ENCODE measurements at places on chromosomes 3 and 15. TPM values are rescaled to one million over a fixed set of nuclear protein-coding genes. Genes with fewer than 3 reads are reported as not detected.
A peak's percentile ranks its signal among the peaks of the same experiment; 100 is the strongest.

- DNase-seq = no peak
Measured at GRCh38 chr3:55720614-55721013, 233.5 kb upstream of the WNT5A start.

- no peak for DNase-seq
Measured at GRCh38 chr3:170529346-170529745, 56.5 kb downstream of the SLC7A14 start.

DNA sequence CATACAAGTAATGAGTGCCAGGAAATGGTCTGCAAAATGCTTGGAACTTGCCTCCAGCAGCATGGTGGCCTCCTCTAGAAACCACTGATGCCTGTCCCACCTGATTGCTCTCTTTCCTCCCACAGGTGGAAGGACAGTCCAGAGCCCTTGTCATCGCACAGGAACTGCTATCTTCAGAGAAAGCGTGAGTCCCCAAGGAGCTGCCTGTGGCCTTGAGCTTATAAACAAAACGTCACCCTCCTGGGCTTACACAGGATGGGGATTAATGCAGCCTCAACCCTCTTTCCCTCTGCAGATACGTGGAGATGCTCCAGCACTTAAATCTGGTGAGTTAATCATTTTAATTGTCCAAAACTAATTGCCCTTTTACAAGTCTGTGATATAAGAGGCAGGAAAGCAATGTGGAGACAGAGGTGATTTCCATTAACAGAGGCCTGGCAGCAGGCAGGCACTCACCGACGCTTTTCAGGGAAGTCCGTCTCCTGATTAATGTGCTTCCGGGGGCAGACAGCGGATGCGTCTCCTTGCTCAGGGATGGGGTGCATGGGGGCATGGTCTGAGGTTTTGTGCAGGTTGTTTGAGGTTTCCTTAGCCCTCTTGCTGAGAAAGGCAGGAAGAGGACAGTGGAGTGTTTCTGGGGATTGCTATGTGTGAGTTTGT, 61.8 kb downstream of the FGD5 start:
- DNase-seq = no peak

GRCh38 chr15:70466305-70466704, 297.1 kb downstream of the UACA start:
- DNase-seq = no peak

GRCh38 chr15:85840802-85841152, 46.1 kb upstream of the KLHL25 start:
- DNase-seq = no peak

DNA sequence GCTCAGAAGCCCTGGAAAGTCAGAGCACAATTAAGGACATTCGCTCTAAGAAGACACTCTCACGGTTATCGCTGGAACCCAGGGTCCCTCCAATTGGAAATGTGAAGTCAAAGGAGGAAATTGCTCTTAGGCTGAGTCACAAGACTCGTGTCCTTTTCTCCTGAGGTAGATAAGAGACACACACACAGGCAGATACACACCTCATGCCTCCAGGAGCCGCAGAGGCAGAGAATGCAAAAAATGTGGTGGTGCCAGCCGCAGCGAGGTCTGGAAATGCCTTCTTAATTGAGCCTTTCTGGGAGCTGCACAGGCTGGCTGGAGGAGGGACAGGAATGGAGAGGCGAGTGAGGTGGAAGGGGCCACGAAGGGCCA, 189.3 kb downstream of the OPA1 start:
- no peak for DNase-seq

- no peak for DNase-seq
Measured at GRCh38 chr15:71757741-71758530, 52.4 kb upstream of the NR2E3 start.

DNA sequence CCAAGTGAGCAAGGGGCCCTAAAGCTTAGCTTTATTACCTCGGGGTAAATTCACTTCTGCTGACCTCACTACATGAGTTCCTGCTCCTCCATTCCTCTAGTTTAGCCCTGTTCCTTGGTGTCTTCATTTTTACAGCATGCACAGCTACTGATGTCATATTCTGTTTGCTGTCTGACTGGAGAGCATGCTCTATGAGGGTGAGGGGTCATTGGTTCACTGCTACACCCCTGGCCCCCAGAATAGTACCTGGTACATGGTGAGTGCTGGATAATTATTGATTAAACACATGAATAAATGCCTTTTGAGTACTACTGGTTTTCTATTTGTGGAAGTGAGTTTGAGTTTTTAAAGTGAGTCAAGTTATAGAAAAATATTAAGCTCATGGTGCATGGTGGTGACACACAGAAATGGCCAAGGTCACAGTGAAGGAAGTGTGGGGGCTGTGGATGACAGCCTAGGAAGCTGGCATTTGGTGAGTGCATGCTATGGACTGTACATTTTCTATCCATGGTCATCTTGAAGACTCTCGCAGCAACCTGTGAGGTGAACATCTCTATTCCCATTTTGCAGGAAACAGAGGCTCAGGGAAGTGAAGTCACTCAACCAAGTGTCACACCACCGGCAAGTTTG, 34.0 kb downstream of the RPLP1 start:
- no peak for DNase-seq

- DNase-seq = no peak
Measured at GRCh38 chr15:90365414-90366055, 13.5 kb downstream of the ZNF774 start.

DNA sequence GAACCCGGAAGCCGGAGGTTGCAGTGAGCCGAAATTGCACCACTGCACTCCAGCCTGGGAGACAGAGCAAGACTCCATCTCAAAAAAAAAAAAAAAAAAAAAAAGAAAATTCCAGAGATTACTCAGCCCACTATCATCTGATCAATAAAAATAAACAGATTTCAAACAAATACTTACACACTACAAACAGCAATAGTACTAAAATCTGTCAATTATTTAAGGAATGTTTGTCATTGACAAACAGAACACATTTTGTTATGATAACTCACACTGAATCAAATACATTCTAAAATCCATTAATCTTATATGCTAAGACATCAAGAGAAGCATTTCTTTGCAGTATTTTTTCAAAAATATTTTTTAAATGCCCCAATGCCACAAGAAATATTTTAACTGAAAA, 7.6 kb downstream of the MYO9A start:
- DNase-seq = no peak

DNA sequence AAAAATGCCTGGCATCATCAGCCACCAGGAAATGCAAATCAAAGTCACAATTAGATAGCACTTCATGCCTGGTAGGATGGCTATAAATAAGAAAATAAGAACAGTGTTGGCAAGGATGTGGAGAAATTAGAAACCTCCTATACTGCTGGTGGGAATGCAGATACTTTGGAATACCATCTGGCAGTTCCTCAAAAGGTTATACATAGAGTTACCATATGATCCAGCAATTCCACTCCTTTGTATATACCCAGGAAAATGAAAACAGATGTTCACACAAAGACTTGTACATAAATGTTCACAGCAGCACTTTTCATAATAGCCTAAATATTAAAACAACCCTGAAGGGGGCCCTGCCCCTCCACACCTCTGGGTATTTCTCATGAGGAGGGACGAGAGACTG, 13.7 kb downstream of the ACSBG1 start:
- no peak for DNase-seq

DNA sequence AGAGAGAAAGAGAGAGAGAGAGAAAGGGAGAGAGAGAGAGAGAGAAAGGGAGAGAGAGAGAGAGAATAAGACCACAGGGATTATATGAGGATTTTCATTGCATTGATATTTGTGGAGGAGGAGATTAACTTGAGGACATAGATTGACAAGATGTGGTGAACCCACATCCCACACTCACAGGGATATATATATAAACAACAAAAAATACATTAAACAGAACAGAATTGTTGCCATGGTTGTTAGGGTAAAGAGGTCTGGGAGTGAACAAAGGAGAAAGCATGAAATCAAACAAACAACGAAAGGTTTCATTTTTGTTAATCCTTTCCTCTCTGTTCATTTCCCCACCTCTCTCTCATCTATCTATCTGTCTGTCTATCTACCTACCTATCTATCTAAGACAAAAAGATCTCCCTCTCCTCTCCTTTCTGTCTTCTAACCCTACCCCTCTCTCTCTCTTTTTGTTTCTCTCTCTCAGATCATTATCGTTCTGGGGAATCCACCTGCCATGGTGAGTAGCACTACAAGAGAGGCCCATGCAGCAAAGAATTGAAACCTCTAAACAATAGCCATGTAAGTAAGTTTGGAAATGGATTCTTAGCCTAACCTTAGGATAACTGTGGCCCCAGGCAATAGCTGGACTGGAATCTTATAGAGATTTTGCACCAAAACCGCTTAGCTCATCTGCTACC, 280.9 kb downstream of the RAP2B start:
- DNase-seq = no peak

DNA sequence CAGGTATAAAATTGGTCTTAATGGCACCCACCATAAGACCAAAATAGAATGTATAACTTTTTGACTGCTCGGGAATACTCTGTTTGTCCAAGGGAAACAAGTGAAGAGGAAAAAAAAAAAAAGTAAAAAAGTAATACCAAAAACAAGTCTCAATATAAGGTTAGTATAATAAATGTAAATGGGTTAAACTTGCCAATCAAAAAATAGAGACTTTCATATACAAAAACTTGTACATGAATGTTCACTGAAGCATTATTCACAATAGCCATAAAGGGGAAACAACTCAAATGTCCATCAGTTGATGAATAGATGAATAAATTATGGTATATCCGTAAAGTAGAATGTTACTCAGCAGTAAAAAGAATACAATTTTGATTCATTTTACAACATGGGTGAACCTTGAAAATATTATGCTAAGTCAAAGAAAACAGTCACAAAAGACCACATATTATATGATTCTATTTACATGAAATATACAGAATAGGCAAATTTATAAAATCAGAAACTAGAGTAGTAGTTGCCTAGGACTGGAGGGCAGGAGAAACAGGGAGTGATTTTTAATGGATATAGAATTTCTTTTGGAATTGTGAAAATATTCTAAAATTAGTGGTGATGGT, 39.6 kb upstream of the FGD5 start:
- DNase-seq = no peak

DNA sequence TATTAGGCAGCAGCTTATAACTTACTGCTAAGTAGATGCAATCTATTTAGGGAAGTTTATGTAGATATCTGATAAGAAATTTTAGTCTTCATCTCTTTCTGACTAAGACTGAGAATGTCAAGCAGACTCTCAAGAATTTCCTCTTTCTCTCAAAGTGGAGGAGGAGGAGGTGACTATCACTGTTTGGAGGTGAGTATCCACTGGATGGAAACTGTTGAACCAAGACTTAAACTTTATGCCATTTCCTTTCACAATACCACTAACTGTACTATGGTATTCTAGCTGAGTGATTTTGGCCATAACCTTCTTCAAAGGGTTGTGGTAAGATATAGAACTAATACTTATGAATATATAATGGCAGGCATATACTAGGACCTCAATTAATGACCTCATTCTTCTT, 64.6 kb downstream of the TPRG1 start:
- DNase-seq = no peak

GRCh38 chr15:45650889-45651525, 16.2 kb downstream of the SQOR start:
- DNase-seq = no peak

GRCh38 chr3:134998158-134998557, 203.1 kb downstream of the EPHB1 start:
- DNase-seq = no peak

DNA sequence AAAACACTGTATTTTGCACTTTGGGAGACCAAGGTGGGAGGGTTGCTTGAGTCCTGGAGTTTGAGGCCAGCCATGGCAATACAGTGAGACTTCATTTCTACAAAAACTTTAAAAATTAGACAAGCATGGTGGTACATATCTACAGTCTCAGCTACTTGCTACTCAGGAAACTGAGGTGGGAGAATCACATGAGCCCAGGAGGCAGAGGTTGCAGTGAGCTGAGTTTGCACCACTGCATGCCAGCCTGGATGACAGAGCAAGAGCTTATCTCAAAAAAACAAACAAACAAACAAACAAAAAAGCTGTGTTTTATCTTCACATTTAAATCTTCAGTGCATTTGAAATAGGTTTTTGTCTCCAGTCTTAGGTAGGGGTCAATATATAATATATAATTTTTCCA, 4.8 kb upstream of the SLC9C1 start:
- DNase-seq = no peak

- no peak for DNase-seq
Measured at GRCh38 chr3:152321955-152322377, 53.2 kb downstream of the MBNL1 start.

- no peak for DNase-seq
Measured at GRCh38 chr15:58419803-58420524, 11.8 kb upstream of the LIPC start.

DNA sequence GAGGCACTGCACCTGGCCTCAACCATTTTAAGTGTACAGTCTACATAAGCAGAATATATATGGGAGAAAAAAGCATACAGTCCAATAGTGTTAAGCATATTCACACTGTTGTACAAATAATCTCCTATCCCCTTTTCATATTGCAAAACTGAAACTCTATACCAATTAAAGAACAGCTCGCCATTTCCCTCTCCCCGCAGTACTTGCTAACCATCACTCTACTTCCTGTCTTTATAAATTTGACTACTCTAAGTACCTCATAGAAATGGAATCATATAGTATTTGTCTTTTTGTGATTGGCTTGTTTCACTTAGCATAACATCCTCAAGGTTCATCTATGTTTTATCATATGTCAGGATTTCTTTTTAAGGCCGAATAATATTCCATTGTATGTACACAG, 21.6 kb upstream of the TASOR start:
- no peak for DNase-seq

- DNase-seq = no peak
Measured at GRCh38 chr3:14448756-14449727, 46.6 kb downstream of the SLC6A6 start.

- no peak for DNase-seq
Measured at GRCh38 chr15:66877477-66878271, 175.6 kb downstream of the SMAD6 start.

- peak; percentile 79 for DNase-seq
Measured at GRCh38 chr3:112132975-112133448, at the start of gene GCSAM. Gene GCSAM (minus strand): TSS chr3:112133248. CDS start chr3:112133120, 128 bp downstream.

P2RY12 gene
- not detected for polyA plus RNA-seq

NME9 gene
- 0.52 TPM for polyA plus RNA-seq

AKAP13 gene
- polyA plus RNA-seq = 148 TPM

DPPA2 gene
- polyA plus RNA-seq = not detected

SECISBP2L gene
- polyA plus RNA-seq = 20.2 TPM

CCDC80 gene
- polyA plus RNA-seq = 0.08 TPM

B3GALNT1 gene
- polyA plus RNA-seq = 1.1 TPM

ALDH1A3 gene
- polyA plus RNA-seq = not detected

HIGD1A gene
- 52.6 TPM for polyA plus RNA-seq

SHC4 gene
- polyA plus RNA-seq = not detected

SLC28A1 gene
- not detected for polyA plus RNA-seq

CTXN2 gene
- polyA plus RNA-seq = not detected

TRA2B gene
- polyA plus RNA-seq = 221 TPM

MCF2L2 gene
- 0.15 TPM for polyA plus RNA-seq

MAP1A gene
- polyA plus RNA-seq = 0.24 TPM

CADM2 gene
- not detected for polyA plus RNA-seq

All from naive thymus-derived CD4-positive, alpha-beta T cell (primary cell).